ENCODE measurements at places on chromosomes 12 and 14.

GRCh38 chr12:44827832-44828438 is 48.2 kb downstream of the NELL2 start:
- DNase-seq, result no peak

- no peak for DNase-seq
Observed at GRCh38 chr12:50215033-50215432, 47.9 kb upstream of the CERS5 start.

- DNase-seq, result no peak
Observed at GRCh38 chr12:101166866-101167265, 43.2 kb downstream of the SLC5A8 start.

DNA sequence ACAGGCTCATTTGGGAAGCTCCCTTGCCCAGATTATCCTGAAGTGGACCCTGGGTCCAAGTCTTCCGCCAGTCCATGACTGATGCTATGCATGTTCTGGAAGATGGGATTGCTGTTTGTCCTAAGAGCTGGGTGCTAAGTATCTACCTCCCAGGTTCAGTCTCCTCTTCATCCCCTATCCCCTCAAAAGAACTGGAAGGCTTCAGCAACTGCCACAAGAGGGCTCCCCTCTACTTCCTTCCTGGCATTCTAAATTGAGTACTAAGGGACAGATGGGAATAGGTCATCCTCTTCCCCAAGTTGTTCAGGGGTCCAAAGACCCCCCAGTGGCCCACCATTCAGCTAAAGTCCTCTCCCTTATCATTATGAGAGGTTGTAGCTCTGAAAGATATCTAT is 9.0 kb upstream of the FKBP11 start:
- no peak for DNase-seq

GRCh38 chr12:9806714-9807113 is 20.6 kb upstream of the KLRF1 start:
- no peak for DNase-seq

DNA sequence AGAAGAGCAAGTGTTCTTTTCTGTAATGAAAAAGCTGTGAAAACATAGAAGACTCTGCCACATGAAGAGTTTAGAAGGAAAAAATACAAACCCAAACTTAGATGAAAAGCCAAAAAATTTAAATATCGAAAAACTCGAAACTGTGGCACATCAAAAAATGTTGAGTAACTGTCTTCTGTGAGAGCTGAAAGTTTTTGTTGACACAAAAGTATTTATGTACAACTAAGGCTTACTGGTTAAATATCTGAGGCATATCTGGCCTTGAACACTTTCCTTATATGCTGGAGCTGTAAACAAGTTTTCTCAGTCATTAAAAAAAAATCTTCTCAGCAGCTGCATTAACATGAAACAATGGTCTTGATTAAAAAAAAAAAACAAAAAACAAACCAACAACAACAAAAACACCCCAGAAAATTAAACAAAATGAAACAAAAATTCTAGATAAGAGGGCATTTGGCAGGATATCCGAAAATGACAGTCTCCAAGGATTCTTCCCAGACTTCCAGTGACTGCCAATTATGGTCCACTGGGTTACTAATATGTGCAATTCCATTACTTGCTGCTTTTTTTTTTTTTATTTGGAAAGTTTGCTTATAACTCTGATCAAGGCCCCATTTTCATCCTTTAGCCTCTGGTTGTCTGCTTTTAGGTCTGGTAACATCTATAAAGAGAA is 84.7 kb upstream of the PAWR start:
- no peak for DNase-seq

GRCh38 chr14:79333198-79333546 is 878.1 kb downstream of the DIO2 start:
- no peak for DNase-seq

- no peak for DNase-seq
Observed at GRCh38 chr12:130880411-130880885, 8.6 kb downstream of the RAN start.

DNA sequence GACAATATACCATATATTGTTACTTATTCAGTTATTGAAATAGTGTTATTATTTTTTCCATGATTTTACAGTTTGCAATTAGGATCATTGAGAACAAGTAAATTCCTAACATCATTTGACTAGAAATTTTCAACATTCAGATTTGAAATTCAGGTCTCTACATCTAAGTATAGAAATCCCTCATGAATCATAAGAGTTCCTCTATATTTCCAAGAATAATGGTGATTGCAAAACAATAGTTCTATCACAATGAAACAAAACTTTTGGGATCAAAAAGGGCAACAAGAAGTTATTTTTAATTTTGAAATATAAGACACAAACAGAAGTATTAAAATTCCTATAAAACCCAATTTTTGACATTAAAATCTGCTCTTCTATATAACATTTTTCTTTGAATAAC is 10.8 kb downstream of the CLEC1A start:
- no peak for DNase-seq

DNA sequence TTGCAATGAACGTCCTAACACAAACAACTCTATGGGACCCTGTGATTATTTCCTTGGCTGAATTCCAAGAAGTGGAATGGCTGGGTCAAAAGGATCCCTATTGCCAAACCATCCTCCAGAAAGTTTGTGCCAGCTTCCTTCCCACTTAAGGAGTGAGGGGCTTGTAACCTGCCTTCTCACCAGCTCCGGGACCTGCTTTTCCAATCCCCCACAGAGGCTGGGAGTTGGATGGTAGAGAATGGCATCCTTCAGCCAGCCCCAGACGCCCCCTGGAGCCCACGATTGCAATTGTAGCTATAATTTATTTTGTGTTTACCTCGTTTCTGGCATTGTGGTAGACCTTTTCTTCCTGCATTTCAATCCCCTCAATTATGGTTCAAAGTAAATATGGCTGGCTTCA is 9.7 kb upstream of the ZDHHC22 start:
- no peak for DNase-seq

- DNase-seq, result no peak
Observed at GRCh38 chr12:128228581-128228980, 38.4 kb upstream of the TMEM132C start.

DNA sequence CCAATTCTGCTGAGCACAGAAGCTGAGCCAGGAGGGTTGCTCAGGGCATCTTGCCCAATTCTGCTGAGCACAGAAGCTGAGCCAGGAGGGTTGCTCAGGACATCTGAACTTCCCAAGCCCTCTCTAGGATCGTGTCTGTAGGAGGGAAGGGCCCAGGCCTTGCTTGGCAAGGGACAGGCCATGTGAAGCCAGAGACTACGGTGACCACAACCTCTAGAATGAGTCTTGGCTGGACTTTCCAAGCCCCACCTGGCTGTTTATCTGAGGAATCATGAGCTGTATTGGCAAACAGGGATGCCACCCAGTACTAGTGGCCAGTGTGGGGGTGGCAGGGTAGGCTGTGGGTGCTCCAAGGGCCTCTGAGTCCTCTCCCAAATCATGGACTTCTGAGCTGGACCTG is 7.7 kb upstream of the SERPINA6 start:
- DNase-seq, result no peak

- no peak for DNase-seq
Observed at GRCh38 chr12:48750215-48750614, 33.7 kb upstream of the CCNT1 start.

DNA sequence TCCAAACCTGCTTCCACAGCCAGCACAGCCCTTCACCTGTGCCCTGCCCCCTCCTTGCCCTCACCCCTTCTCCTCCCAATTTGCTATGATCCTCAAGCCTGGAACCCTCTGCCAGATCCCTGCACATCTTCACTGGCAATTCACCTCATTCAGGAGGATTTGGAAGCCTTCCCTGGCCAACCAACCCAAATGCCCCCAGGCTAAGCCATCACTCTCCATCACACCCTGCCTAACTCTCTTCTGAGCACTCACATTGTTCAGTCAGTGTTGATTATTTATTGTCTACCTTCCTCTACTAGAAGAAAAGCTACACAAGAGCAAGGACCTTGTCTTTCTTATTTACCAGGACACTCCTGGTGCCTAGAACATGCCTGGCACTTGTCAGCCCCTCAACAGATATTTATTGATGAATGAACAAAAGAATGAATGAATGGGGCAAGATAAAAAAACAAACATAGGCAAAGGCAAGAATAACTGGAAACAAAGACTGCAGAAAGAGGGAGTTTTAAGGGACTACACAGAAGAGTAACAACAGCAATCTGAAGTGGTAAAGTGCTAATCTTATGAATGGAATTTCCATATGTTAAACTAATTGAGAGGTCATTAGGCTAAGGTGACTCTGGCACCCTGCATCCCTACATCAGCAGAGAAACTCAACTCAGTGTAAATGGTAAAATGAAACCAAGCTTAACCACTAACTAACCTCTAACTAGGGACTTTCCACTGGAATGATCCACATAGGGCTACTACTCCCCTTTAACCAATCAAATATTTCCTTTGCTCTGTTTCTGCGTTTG is 33.4 kb downstream of the TMTC1 start:
- no peak for DNase-seq

DNA sequence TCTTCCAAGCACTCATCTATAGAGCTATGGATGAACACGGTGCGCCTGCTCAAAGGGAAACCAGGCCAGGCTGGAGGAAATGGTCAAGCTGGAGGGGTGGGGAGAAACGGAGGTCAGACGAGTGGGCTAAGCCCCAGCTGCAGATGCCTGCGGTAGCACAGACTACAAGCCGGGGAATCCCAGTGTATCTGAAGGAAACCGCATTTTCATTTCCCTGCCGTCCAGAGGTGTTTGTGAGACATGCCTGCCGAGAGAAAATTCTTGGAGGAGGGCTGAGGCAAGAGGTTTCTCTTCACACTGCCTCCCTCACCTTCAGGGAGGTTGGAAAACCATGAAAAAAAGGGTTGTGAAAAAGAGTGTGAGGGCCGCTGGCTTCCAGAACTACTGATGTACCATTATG is 102.0 kb upstream of the FOXN3 start:
- no peak for DNase-seq

GRCh38 chr12:6185961-6186827 is 14.0 kb upstream of the CD9 start:
- no peak for DNase-seq

DNA sequence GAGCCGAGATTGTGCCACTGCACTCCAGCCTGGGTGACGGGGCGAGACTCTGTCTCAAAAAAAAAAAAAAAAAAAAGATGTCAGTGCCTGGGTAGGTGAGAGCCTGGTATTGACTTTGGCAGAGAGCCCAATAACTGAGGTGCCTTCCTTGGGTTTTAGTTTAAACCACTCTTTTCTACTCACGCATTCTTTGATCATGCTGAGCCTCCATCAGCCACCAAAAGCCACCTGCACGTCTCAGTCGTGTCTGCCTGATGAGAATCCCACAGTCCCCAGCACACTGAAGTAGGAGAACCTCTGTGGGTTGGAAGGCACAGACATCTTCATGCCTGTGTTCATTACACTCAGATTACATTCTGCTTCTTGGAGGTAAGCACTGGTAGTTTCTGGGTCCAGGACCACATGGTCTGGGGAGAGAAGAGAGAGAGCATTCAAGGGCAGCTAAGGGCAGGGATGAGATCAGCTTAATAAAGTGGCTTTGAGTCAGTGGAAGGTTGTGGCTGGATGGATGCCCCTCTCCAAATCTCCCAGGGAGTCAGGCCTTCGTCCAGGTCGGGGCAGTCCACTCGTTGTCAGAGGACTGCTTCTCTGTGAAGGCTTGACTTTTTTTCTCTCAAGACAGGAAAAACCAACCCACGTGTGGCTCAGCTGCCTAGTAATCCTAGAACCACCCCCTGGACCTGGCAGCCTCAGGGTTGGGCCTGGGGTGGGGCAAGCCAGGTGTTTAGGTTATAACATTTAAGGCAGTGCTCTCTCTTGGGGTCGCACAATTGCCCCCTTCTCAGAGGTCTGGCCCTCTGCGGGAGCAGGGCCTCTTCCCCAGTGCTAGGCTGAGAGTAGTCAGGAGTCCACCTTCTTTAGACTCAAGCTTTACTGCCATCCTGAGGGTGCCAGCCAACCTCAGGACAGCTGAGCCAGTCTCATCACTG is 32.6 kb upstream of the MAX start:
- no peak for DNase-seq

DNA sequence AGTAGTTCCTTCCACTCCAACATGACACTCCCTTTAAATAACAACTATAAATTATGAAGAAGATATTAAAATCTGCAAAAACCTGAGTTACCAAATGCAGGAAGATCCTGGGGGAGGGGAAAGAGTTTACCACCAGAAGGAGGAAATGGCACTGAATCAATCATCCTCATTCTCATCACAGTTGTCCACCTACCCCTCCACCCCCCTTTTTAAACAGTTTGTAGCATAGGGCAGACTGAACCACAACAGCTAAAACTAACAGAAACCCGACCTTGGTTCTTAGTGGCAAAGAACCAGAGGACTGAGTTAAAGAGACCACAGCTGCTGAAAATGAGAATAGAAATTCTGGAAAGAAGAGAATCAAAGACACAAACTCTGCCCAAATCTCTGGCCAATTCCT is 189.5 kb downstream of the MED13L start:
- no peak for DNase-seq

- DNase-seq, result peak; percentile 8
Observed at GRCh38 chr14:95511687-95512086, 4.8 kb downstream of the SYNE3 start.

GRCh38 chr12:55673638-55674037 is 34.1 kb downstream of the ITGA7 start:
- no peak for DNase-seq

GRCh38 chr12:107152315-107152714 is 59.0 kb upstream of the CRY1 start:
- DNase-seq, result no peak

- DNase-seq, result no peak
Observed at GRCh38 chr12:152440-152839, 61.5 kb downstream of the SLC6A12 start.

GRCh38 chr14:92719421-92719820 is 29.0 kb downstream of the LGMN start:
- no peak for DNase-seq

GRCh38 chr12:123269395-123269892 is 2.2 kb downstream of the CDK2AP1 start:
- peak; percentile 66 for DNase-seq

- DNase-seq, result no peak
Observed at GRCh38 chr12:79378496-79378895, 312.3 kb downstream of the PAWR start.

GRCh38 chr14:102452302-102452701 is 57.3 kb downstream of the ANKRD9 start:
- no peak for DNase-seq

- no peak for DNase-seq
Observed at GRCh38 chr12:44159216-44159615, 323.3 kb downstream of the TMEM117 start.

DNA sequence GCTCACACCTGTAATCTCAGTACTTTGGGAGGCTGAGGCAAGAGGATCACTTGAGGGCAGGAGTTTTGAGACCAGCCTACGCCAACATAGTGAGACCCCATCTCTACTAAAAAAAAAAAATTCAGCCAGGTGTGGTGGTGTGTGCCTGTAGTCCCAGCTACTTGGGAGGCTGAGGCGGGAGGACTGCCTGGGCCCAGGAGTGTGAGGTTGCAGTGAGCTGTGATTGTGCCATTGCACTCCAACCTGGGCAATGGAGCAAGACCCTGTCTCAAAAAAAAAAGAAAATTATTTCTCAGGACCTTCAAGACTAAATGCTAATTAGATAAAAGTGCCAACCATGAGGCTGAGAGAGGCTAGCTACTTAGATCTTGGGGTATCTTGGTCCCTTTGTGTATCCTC is 23.5 kb downstream of the OTUB2 start:
- DNase-seq, result no peak
